ENCODE measurements at places on chromosomes 2 and 18.

- DNase-seq: no peak
These were observed 298.1 kb downstream of the CBLN2 start for GRCh38 chr18:72246076-72246475.

GRCh38 chr18:3114026-3114425, 101.1 kb upstream of the LPIN2 start:
- no peak for DNase-seq

DNA sequence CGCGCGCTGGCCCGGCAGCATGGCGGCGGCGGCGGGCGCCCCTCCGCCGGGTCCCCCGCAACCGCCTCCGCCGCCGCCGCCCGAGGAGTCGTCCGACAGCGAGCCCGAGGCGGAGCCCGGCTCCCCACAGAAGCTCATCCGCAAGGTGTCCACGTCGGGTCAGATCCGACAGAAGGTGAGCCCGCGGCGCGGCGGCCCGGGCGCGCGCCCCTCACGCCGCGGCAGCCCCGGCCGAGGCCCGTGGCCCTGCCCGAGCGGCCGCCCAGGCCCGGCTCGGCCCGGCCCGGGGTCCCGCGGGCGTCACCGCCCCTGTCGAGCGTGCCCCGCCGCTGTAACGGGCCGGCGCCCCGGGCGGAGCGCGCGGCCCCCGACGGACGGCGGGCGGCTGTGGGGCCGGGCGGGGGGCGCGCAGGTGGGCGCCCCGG, 218 bp downstream of the DGKD start:
- no peak for DNase-seq

- no peak for DNase-seq
These were observed 63.3 kb upstream of the ZNF804A start for GRCh38 chr2:184534986-184535385.

DNA sequence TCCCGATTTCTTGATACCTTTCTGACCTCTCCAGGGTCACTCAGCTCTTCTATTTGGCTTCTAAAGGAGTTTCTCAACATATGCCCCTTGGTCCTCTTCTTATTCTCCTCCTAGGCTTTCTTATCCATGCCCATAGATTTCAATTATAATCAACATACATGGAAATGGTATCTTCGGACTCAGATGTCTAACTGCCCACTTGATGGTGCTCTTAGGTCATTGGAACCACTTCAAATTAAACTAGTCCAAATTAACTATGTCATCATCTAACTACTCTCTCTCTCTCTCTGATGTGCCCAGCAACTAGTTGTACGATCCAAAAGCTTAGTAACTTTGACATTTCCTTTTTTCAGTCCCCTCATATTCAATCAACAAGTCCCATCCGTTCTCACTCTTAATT, 43.2 kb upstream of the GPR75 start:
- no peak for DNase-seq

- DNase-seq: peak; percentile 15
These were observed 54.2 kb upstream of the SEMA4C start for GRCh38 chr2:96923810-96924774.

DNA sequence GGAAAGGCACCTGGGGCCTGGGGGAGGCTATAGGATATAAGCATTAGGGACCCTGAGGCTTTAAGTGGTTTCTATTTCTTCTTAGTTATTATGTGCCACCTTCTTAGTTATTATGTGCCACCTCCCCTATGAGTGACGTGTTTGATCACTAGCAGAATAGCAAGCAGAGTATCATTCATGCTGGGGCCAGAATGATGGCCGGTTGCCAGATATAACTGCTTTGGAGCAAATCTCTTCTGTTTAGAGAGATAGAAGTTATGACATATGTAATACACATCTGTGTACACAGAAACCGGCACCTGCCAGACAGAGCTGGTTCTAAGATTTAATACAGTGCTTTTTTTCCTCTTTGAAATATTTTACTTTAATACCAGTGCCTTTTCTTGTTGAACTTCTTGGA, 29.4 kb downstream of the LIPG start:
- no peak for DNase-seq

- no peak for DNase-seq
These were observed 160.0 kb downstream of the NDUFA10 start for GRCh38 chr2:239865059-239865639.

DNA sequence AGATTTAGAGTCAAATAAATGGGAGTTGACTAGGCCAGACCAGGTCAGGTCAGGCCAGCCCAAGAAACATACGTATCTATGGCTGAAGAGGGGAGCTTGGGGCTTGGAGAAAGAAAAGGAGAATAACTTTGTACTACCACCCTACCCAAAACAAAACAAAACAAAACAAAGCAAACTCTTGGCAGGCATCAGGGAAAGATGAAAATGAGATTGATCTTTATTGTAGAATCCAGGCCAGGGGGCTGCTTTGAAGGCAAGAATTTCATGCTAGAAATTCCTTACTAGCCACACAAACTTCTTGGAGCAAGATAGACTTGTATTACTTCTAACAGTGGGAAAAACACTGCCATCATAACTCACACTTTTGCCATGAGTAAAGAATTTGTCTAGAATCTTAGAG, 26.2 kb downstream of the QPCT start:
- no peak for DNase-seq

- DNase-seq: no peak
These were observed 16.3 kb downstream of the GPR55 start for GRCh38 chr2:230908595-230909191.
